ENCODE measurements at places on chromosomes 13 and 19. TPM values are rescaled to one million over a fixed set of nuclear protein-coding genes. Genes with fewer than 3 reads are reported as not detected.

GRCh38 chr19:5927441-5927821 lies 13.4 kb downstream of the CAPS start:
- no peak for ATAC-seq

- ATAC-seq: no peak
Measured at GRCh38 chr19:30060531-30061222, 118.6 kb downstream of the URI1 start.

GRCh38 chr19:29662604-29663404 lies 2.5 kb upstream of the PLEKHF1 start:
- no peak for ATAC-seq

DNA sequence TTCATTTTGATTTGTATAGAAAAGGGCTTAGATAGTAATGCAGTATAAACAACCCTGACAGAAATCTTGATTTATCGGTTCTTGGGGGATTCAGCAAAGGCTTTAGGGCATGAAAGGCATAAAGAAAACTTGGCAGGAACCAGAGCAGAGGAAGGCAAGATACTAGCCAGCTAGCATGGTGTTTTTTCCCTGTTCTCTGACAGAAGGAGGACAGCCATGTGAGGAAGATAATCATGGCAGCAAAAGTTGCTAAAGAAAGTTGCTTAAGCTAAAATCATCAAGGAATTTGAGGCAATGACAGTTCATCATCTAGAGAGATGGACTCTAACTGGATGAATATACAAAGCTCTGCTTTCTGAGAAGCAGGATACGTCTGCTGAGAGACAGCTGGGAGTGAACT lies 294.1 kb downstream of the KCNRG start:
- ATAC-seq: no peak

DNA sequence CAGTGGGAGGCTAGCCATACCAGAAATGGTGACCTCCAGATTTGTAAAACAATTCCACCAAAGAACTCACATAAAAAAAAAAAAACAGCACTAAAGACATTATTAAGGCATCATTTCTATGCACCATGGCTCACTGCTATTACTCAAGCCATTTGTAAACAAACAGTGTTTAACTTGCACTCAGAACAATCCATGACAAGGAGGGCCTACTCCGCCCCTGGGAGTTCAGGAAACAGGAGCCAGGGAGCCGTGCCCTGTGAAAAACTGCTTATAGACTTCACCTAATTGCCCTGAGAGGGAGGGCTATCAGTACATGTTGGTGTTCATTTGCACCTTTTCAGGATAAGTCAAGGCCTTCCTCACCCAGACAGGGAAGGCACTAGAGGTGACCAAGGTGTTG lies 103.2 kb downstream of the ZNF429 start:
- ATAC-seq: no peak

DNA sequence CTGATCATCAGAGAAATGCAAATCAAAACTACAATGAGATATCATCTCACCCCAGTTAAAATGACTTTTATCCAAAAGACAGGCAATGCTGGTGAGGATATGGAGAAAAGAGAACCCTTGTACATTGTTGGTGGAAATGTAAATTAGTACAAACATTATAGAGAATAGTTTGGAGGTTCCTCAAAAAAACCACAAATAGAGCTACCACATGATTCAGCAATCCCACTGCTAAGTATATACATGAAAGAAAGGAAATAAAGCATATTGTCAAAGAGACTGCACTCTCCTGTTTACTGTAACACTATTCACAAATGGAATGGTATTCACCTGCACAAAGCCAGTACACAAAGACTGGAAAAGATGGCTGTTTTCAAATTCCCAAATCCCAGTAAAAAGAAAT lies 1233.7 kb downstream of the PCDH17 start:
- no peak for ATAC-seq

DNA sequence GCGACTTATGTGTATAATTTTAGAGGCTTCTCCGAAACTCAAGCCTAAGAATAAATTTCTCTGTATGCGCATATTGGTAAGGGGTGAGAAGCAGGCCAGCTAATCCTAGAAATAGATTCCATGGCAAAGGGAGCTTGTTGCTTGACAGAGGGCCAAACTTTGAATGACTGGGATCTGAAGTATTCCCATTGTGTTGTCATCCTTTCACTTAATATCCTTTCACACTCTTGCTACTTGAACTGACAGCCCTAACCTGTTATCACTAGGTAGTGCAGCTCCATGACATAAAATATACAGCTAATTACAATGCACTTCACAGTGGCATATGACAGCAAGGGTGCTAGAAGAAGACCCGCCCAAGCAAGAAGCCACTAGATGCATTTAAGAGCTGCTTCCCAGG lies 309.8 kb downstream of the OXGR1 start:
- ATAC-seq: peak; percentile 80

DNA sequence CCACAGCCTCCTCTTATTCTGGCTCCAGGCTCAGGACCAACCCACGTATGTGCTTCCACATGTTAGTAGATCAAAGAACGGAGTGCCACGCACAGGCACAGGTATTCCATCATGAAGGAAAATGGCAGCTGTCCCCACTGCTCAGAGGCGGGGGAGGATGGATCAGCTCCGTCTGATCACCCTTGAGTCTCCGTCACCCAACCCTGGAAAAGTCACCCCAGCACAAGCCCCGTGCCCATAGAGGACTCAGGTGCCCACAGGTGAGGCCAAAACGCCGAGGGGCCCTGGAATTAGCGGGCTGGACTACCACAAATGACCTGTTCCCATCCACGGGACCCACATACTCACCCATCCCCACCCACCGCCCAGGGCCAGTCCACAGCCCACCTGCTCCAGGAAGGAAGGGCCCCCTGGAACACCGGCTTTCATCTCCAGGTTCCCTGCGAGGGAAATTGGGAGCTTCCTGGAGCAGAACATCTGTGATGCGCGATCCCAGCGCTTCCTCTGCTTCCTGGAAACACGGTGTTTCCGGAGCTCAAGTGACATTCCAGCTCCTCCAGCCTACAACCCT lies 120.5 kb upstream of the SPACA7 start:
- ATAC-seq: no peak

- ATAC-seq: peak; percentile 38
Measured at GRCh38 chr13:68234274-68234673, 1004.1 kb upstream of the PCDH9 start.

DNA sequence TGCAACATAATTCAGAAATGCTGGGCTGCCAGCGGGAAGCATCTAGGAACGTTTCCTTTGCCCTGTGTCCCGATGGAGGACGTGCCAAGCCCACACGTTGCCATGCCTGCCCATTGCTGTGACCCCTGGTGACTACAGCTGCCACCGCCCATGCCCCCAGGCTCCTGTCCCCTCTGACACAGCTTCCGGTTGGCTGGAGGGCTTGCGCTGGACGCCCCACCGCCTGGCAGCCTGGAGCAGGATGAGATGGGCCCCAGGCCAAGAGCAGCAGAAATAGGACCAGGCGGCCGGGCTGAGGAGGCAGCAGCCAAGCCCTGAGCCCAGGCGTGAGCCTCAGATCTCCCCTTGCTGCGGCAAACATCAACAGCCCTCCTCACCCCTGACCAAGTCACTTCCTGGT lies 125.9 kb downstream of the COL4A2 start:
- no peak for ATAC-seq

DNA sequence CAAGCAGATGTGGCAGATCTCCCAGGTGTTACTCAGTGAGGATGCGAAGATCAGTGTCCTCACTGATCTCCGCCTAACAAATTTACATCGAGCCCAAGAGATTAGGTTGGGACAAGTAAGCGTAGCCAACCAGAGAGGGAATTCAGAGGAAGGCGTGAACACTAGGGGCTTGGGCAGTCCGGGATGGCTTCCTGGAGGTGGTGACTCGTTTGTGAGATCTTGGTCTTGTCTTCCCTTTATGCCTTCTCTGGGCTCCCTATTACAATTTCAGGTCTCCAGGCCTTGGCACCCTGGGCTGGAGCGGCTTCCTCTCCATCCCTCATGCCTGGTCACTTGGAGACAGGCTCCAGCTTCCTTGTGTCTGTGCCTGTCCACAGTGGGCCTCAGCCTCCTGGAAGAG lies 6.2 kb downstream of the SF3A2 start:
- ATAC-seq: no peak

The FGF22 gene
- total RNA-seq: 0.11 TPM

GRCh38 chr13:63190742-63191141 lies 1775.1 kb upstream of the PCDH20 start:
- no peak for ATAC-seq

DNA sequence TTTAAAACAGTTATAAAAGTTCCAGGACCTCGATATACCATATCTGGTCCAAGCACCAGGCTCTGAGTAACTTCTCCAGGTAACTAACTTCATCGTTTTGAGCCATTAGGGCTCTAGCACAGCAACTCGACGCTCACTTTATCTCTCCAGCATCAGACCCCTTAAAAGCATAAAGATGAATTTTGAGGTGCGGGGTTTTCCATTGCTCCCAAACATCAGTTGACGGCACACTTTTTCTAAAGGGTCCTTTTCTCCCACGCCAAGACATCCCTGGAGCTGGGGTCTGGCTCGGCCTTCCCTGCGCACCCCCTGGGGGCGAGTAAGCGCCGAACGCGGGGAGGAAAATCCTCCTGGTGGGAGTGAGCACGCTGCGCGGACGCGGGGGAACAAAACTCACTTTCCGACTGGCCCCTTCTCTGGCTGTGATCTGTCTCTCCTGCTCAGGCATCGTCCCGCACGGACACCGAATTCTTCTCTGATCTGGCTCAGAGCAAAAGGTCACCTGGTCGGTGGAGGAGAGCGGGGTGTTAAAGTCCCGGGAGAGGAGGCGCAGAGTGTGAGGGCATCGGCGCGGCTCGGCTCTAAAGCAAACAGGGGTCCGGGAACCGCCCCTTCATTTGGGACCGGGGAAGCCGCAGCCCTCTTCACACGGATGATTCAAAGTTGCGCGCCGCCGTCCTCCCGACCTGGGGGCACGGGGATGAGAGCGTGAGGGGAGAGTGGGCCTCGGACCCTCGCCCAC lies at the start of gene ATP7B:
ATP7B (minus strand) TSS at position 561 of the 742 bp plus-strand sequence; CDS start at position 448, 113 bp downstream.
- ATAC-seq: peak; percentile 20

The SWSAP1 gene
- 2.4 TPM for total RNA-seq

GRCh38 chr19:48741129-48741999 lies 954 bp upstream of the RASIP1 start:
- no peak for ATAC-seq

DNA sequence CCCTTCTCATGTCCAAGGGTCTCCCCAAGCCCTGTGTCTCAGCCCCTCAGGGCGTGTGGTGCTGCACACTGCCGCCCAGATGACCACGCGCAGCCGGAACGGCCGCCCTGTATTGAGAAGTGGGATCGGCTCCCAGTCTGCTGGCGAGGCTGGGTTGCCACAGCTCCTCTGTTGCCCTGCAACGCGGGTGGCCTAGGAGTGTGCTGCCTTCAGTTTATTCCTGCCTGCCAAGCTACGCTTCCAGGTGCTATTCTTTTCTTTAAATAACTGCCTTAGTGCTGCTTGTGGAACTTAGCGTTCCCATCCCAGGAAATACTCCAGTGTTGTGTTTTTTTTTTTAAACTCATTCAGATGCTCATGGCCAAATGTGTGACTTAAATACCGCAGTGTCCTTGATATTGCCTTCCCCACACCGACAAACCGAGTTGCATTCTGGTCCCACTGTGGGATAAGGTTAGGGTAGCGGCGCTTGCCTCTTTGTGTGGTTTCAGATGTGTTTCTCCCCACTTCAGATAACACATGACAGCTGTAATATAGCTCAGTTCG lies 16.6 kb downstream of the ACTN4 start:
- ATAC-seq: no peak

DNA sequence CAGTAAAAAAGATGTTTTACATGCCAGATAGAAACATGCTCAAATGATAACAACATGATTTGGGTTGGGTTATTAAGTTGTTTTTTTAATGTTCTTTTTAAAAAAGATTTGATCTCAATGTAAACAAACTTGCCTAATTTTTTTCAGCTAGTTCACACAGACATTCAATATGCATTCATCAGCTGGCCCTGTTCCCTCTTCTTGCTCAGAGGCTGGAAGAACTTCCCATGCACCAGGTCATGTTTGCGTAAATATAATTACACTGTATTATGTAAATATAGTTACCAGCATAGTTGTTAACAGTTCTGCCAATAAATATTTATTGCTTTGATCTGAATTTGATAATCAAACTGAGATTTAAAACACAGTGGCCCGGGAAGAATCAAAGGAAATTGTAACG lies 70.6 kb downstream of the ATP11A start:
- no peak for ATAC-seq

DNA sequence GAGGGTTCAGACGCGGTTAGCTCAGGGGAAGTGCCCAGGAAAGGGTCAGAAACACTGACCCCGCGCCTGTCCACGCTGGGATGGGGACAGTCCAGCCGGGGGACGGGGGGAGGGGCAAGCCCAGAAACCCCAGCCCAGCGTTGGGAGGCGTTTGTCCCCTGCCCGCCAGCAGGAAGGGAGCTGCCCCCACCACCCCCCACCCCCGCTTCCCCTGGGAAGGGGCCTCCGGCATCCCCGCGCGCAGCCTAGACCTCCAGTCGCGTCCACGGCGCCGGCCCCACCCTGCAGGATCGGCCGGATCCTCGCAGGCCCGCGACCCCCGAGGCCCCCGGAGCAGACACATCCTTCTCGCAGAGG lies 277 bp downstream of the GIPC1 start:
- peak; percentile 1 for ATAC-seq

GRCh38 chr13:74409551-74409950 lies 275.3 kb upstream of the KLF12 start:
- no peak for ATAC-seq
